ENCODE measurements at places on chromosomes 3 and 15. TPM values are rescaled to one million over a fixed set of nuclear protein-coding genes. Genes with fewer than 3 reads are reported as not detected.

GNAT1 gene
- not detected for total RNA-seq

DNAJA4 gene
- 39.2 TPM for total RNA-seq

GP9 gene
- not detected for total RNA-seq

GOLGA8M gene
- total RNA-seq, result 4.4 TPM

LYZL4 gene
- not detected for total RNA-seq

UROC1 gene
- total RNA-seq, result not detected

Measured in T-helper 2 cell treated with Interferon-gamma antibody and Interleukin-4, amounts not matched to agents 100 ng/mL and 5 ng/mL, for 36 hours (primary cell).